ENCODE measurements at places on chromosomes 11 and 22. TPM values are rescaled to one million over a fixed set of nuclear protein-coding genes. Genes with fewer than 3 reads are reported as not detected.

The VSIG10L2 gene
- not detected for total RNA-seq

The GAB4 gene
- total RNA-seq, result not detected

The BBOX1 gene
- not detected for total RNA-seq

The CYB5R2 gene
- 4.7 TPM for total RNA-seq

DNA sequence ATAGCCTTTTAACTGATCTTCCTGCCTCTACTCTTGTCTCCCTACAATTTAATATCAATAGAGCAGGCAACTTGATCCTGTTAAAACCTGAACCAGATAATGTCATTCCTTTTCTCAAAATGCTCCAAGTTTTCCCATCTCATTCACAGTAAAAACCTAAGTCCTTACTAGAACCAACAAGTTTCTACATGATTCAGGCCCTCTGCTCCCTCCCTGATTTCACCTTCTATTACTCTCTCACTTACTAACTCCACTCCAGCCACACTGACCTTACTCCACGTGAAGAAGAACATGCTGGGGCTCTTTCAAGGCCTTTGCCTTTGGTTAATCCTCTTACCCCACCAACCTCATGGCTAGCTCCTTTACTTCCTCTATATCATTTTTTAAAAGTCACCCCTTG, 71.1 kb downstream of the PRCP start:
- no peak overlapping the region for H3K27ac ChIP-seq
- peaks cover 19% of the 10 kb centered on the region for H3K36me3 ChIP-seq
- no peaks in the 10 kb centered on the region for H3K27me3 ChIP-seq
- H3K4me3 ChIP-seq, result no peak overlapping the region
- DNase-seq, result no peak

GRCh38 chr11:32033067-32033466, 57.8 kb upstream of the RCN1 start:
- DNase-seq, result no peak
- no peak overlapping the region for H3K4me3 ChIP-seq
- H3K27ac ChIP-seq, result no peak overlapping the region
- no peaks in the 10 kb centered on the region for H3K36me3 ChIP-seq

- DNase-seq, result no peak
- H3K36me3 ChIP-seq, result no peaks in the 10 kb centered on the region
- no peak overlapping the region for H3K4me3 ChIP-seq
- no peaks in the 10 kb centered on the region for H3K4me1 ChIP-seq
Observed at GRCh38 chr11:55357560-55358184, 10.1 kb upstream of the OR4A15 start.

DNA sequence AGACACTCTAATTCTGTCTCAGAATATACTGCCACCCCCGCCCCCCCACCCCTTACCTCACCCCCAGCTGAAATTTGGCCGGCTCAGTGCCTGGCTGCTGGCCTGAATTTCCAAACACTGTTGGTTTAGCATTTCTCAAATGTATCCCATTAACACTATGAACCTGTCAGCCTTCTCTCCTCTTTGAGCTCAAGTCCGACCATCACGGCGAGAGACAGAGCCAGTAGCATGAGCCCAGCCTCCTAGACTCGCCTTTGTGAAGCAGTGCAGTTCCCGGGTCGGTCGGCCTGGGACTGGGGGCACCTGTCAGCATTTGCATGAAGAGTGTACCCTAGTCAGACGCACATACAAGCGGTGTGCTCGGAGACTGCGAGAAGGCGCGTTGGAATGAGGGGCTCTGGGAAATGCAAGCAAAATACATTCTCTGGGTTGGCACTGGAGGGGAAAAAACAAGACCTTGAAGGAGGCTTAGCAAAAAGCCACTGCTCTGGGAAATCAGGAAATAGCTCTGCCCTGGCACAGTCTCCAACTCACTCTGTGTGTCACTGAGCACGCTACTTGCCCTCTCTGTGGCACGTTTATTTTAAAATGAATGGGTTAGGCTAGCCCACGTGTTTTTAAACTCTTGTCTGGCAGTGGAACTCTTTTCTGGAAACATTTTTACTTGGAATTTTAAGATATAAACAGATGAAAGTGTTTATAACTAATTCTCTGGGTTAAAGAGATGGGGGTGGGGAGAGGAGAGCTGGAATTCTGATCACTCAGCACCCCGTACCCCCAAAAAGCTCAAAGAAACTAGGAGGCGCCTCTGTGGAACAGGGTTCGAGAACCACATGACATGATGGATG, 108.3 kb downstream of the TIMP3 start:
- H3K27ac ChIP-seq, result no peak overlapping the region
- H3K4me1 ChIP-seq, result no peaks in the 10 kb centered on the region
- no peak for DNase-seq

DNA sequence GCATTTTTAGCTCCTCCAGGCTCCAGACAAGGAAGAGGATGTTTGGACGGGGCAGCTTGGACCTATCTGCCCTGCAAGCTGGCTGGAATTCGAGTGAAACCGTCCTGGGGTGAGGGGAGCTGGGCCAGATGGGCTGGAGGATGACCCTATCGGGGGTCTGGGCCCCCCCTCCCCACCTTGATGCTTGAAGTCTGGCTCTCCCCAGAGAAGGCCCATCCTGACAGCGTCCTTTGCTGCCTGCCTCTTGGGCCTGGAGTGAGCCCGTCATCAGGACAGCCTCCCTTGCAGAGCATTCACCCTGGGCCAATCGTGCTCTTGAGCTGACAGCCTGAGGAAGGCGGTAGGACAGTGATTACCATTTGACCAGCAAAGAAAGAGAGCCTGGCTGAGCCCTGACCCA, 5.3 kb upstream of the PDGFB start:
- H3K36me3 ChIP-seq, result no peaks in the 10 kb centered on the region
- DNase-seq, result no peak
- H3K27ac ChIP-seq, result no peak overlapping the region
- H3K4me3 ChIP-seq, result no peak overlapping the region
- H3K27me3 ChIP-seq, result peaks cover 3% of the 10 kb centered on the region
- H3K4me1 ChIP-seq, result peaks cover 28% of the 10 kb centered on the region

GRCh38 chr11:47225552-47226400, 11.0 kb downstream of the DDB2 start:
- peak overlapping the region; percentile 7 for H3K4me3 ChIP-seq
- H3K4me1 ChIP-seq, result peaks cover 24% of the 10 kb centered on the region
- peak overlapping the region; percentile 44 for H3K27ac ChIP-seq
- peaks cover 53% of the 10 kb centered on the region for H3K36me3 ChIP-seq

DNA sequence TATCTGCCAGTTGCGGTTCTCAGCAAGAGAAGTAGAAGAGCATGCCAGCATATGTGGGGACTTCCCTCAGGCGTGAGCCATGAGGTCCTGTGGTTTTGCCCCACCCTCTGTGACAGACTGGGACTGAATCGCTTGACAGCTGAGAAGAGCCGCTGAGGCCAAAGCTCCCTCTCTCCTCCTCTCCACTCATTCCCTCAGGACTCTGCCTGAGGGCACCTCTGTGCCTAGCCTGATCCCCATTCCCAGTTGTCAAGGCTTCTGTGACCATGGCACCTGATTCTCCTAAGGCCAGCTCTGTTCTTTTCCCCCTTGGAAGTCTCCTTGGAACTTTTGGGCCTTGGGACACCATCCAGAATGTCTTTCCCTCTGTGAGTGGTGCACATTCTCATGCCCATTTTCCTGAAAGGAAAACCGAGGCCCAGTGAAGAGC, 27.0 kb downstream of the ART5 start:
- H3K4me3 ChIP-seq, result no peak overlapping the region
- peak; percentile 78 for DNase-seq
- no peak overlapping the region for H3K27ac ChIP-seq
- peaks cover 13% of the 10 kb centered on the region for H3K4me1 ChIP-seq

DNA sequence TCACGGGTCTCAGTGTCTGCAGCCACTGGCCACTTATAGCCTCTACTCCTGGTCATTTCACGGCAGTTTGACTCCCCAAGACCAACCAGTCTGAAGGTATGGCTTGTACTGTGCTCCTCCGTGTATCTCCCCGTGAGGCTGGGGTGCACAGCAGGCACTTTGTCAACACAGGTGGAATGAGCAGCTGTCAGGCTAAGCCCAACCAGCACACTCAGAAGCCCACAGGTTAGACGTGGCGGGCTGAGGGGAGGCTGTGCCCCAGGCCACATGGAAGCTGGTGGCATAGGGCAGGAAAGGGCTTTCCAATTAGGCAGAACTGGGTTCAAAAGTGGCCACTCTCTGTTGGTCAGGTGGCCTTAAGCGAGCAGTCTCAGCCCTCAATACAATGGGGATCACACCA, 7.0 kb downstream of the TP53I11 start:
- DNase-seq, result no peak
- H3K27me3 ChIP-seq, result no peaks in the 10 kb centered on the region
- H3K27ac ChIP-seq, result no peak overlapping the region
- no peak overlapping the region for H3K4me3 ChIP-seq

- no peak overlapping the region for H3K4me3 ChIP-seq
- H3K27ac ChIP-seq, result no peak overlapping the region
- H3K4me1 ChIP-seq, result peaks cover 36% of the 10 kb centered on the region
Observed at GRCh38 chr11:86145439-86146156, 76.7 kb upstream of the PICALM start.

DNA sequence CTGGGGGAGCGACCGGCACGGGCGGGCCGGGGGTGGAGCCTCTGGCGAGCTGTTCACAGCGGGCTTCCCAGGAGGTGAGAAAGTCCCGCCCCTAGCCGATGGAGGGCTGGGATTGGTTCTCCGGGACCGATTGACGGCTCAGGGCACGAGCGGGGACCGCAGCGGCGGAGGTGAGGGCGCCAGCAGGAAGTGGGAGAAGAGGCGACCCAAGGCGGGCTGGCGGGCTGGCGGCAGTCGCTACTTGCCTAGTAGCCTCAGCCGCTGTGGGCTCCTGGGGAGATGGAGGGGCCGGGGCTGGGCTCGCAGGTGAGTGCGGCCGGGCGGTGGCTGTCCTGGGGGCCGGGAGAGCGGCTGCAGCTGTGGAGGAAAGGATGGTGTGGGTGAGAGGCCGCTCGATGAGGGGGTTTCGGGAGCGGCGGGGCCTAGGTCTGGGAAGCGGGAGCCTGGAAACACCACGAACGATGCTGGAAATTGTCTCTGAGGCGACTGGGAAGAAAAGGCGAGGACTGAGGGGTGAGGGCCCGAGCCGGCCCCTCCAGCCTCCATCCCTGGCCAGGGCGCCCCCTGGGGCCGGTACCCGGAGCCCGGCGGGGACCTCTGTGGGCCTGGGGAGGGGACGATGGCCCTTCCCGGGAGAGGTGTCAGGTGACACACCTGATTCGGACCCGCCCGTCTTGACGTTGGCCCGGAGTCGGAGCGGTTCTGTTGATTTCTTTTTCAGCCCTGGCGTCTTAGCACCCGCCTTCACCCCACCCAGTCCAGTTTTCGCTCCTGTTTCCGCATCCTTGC, at the start of gene ZDHHC13:
Gene ZDHHC13, plus strand, starts transcription at position 198 of the 789 bp plus-strand sequence. Its CDS starts 82 bp downstream, at position 280.
- H3K27ac ChIP-seq, result peak within 1 kb of the TSS; percentile 67
- H3K27me3 ChIP-seq, result no peaks in the 10 kb centered on the region
- DNase-seq, result peak; percentile 98
- H3K4me3 ChIP-seq, result peak within 1 kb of the TSS; percentile 89

DNA sequence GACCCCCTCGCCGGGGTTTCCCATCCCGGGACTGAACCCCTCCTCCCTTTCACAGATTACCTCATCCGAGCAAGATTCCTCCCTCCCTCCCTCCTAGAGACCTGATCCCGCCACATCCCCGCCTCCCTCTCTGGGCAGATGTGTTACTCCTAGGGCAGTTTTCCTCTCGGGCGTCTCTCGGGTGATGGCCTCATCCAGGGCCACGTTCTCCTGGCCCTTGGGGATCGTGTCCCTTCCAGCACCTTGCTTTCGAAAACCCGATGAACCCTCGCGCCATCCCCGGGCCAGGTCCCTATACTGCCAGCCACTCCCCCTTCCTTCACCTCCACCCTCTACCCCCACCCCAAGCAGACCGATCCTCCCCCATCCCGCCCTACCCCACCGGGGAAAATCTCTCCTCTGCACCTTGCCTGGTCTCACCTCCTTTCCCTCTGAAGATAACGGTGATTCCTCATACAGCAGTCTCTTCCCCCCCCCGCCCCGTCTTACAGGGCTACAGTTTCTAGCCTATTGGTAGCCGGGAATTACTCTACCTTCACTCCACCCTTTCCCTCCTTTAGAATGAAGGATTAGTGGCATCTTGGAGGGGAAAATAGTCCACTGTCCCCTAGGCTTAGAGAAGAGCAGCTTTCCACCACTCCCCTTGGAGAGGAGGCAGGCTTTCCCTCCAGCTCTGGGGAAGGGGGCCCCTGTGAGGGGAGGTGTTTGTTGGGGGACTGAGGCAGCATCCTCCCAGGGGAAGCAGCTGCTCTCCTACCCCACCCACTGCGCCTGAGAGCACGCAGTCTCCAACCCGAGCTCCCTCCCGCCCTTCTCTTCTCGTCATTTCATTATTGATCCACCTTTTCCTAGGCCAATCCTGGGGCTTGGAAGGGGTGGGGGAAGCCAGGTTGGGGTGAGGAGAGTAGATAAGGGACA, 1.2 kb downstream of the KMT2A start:
- peaks cover 48% of the 10 kb centered on the region for H3K4me1 ChIP-seq
- peak; percentile 69 for DNase-seq
- peaks cover 14% of the 10 kb centered on the region for H3K36me3 ChIP-seq
- H3K4me3 ChIP-seq, result peak overlapping the region; percentile 91

DNA sequence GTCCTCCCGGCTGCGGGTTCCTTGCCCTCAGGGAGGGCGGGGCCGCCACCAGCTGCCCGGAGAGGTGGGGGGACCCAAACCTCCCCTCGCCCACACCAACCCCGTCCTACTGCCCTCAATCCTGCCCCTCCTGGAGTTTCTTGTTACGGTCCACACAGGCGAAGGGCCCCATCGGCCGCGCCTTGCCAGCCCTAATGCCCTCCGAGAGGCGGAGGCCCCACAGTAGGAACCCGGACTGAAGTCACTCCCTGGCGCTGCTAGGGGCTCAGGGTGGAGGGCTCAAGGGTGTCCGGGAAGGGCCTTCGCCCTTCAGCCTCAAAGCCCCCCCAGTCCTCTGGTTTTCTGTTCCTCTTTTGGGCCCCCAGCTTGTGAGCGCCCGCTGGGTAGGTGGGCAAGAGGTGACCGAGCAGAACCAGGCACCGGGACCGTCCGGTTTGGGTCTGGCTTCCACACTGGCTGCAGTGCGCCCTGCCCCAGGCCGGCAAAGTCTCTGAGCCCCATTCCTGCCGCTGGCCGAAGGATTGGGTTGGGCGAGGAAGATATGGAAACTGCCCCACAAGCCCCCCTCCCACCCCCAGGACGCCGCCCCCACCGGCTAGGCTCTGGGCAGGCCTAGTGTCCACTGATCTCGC, 24.5 kb downstream of the DUSP8 start:
- H3K36me3 ChIP-seq, result no peaks in the 10 kb centered on the region
- peaks cover 7% of the 10 kb centered on the region for H3K4me1 ChIP-seq
- DNase-seq, result no peak
- H3K4me3 ChIP-seq, result no peak overlapping the region
- H3K27ac ChIP-seq, result no peak overlapping the region
- peaks cover 22% of the 10 kb centered on the region for H3K27me3 ChIP-seq

GRCh38 chr22:26642465-26643417, 14.6 kb upstream of the MIAT start:
- H3K27ac ChIP-seq, result peak overlapping the region; percentile 97
- peaks cover 77% of the 10 kb centered on the region for H3K4me1 ChIP-seq
- H3K27me3 ChIP-seq, result no peaks in the 10 kb centered on the region
- peak overlapping the region; percentile 67 for H3K4me3 ChIP-seq
- H3K36me3 ChIP-seq, result no peaks in the 10 kb centered on the region

Measured in activated CD4-positive, alpha-beta memory T cell treated with anti-CD3 and anti-CD28 coated beads for 36 hours (primary cell).